ENCODE measurements at places on chromosomes 12 and 14. TPM values are rescaled to one million over a fixed set of nuclear protein-coding genes. Genes with fewer than 3 reads are reported as not detected.

DNA sequence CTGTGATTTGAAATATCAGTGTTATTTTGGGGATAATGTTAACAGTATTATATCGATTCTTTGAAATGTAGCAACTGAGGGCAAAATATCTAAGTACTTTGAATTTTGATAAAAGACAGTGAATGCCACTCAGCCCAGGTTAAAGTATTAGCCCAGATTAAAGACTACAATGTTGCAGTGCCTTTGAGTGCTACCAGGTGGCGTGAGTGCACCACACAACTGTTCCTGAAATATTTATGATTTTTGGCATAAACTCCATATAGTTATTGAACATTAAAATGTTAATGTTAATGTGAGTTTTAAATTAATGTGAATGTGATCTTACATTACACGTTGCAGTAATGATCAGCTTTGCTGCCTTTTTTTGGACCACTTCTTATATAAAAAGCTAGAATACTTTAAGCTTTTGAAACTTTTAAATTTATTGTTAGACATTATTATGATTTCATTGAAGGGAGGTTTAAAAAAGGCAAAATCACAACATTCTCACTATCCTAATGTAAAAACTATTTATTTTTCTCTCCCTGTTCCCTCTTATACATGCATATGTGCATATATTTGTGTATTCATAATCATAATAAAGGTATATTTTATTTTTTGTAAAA lies 22.5 kb downstream of the MRPS35 start:
- DNase-seq = no peak

DNA sequence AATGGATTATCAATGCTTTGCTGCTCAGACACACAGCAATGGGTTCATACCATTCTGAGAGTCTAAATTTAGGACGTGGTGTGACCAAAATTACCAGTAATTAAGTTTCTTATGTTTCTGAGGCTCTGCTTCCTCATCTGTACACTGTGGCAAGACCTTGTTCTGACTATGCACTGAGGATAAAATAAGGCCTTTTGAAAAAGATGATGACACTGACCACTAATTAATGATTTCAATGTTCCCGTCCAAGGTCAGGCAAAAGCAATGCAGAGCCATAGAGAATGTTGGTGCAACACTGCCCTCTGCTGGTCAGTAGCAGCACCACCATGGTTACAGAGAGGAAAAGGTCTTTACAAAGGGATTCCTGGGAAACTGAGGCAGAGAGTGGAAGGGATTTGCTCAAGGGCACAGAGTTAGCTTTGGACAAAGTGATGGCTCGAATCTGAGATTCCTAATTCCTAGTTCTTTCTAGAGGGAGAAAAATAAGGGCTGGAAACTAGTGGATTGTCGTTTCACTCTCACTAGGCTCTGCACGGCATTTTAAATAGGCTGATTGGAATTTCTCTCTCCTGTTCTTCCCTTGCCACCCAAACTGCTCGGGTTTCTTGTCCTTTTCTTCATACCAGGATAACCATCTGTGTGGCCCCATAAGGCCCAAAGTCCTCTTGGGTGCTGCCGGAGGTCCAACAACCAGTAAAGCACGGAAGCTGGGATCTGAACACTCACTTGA lies 22.3 kb upstream of the P2RX7 start:
- DNase-seq = peak; percentile 45

GRCh38 chr14:80587096-80587724 lies 354.3 kb downstream of the CEP128 start:
- DNase-seq = no peak

The RNU6-7 gene
- total RNA-seq = not detected

The GNG2 gene
- 51.7 TPM for total RNA-seq

- no peak for DNase-seq
These were observed 26.0 kb downstream of the SMUG1 start for GRCh38 chr12:54162741-54163140.

- no peak for DNase-seq
These were observed 1.0 kb upstream of the CLIP1 start for GRCh38 chr12:122423258-122424165.

DNA sequence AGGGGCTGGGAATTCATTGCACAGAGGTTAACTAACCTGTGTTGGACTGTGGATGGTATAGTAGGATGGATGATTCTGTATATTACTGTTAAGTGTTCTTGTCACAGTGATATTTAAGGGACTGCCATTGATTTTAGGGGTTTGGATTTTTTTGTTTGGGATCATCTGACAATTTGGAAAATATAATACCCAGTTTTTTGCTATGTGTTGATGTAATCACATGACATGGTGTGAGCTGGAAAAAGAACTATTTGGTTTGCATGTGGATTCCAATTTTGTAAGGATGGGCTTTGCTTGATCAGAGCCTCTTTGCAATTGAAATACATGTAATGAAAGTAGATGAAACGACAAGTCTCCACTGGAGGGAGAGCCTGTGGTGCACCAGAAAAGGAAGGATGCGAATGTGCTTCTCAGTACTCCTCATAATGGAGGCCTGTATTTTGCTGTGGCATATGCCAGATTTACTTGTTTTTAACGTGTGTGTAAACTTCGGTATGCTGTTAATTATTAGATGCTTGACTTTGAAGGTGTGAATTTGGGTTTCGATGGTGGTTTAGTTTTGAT lies 2.7 kb downstream of the DYRK2 start:
- no peak for DNase-seq

DNA sequence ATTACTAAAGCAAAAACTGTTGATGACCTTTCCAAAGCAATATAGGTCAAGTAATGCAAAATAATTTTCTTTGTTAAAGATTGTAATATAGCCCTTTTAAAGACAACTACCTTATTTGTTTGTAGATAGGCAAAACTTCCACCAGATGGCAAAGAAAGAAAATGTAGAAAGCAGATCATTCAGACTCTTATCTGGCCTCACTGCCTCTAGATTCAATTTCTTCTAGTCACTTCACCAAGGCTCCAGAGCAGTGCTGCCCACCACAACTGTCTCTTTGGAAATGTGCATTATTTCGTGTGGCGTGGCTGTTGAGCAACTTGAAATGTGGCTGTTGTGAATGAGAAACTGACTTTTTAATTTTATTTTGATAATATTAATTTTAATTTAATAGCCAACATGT lies 127.1 kb downstream of the ITPR2 start:
- DNase-seq = no peak

The SIX6 gene
- total RNA-seq = not detected

GRCh38 chr12:93808169-93808899 lies 131.2 kb downstream of the CRADD start:
- DNase-seq = no peak

GRCh38 chr12:20477672-20478071 lies 109.3 kb downstream of the PDE3A start:
- DNase-seq = no peak

- DNase-seq = no peak
These were observed 154.0 kb upstream of the SSTR1 start for GRCh38 chr14:38053666-38054065.

DNA sequence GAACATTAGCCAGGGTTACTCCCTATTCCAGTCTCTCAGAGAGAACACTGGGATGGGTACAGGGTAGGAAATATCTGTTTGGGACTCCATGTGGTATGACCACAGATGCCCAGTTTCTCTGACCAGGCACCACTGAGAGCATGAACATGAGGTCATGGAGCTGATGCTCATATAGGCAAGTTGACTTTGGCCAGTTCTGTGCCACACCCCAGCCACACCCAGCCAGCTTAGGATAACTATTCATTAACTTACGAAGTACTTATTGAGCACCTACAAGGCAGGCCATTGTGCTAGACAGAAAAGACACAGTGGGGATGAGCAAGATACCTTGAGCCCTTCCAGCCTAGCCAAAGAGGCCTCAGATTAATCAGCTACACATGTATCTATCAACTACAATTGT lies 262.5 kb downstream of the DPF3 start:
- no peak for DNase-seq

The SLC41A2 gene
- 67.4 TPM for total RNA-seq

The FAM222A gene
- not detected for total RNA-seq

DNA sequence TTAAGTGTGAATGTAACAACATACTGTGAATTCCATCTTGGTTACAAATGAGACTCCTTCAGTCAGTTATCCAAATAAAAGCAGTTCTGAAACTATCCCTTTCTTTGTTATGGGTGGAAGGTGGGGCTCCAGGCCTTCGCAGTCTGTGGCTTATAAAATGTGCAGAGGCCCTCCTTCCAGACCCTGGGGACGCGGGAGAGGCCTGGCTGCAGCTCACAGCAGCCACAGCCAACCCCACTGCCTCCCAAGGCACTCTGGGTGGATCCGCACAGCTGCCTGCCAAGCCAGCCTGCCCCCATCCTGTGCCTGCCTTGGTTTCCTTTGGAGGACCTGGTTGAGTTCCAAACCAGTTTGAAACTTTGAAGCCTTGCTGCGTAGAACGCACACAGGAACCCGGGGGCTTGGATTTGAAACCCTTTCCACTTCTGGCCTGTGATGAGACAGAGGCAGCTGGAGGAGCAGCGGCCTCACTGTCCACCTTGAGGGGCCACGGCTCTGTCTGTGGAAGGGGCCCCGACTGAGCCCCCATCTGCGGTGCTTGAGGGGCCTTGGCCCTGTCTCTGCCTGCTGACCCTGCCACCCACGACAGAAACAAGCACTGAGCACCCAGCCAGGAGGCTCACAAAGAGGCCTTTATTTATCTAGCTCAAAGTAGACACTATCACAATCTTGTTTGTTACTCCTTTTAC lies 30.4 kb downstream of the CCNK start:
- no peak for DNase-seq

GRCh38 chr14:22977434-22977683 lies 5.0 kb downstream of the AJUBA start:
- no peak for DNase-seq

GRCh38 chr12:24479131-24479530 lies 469.8 kb downstream of the BCAT1 start:
- no peak for DNase-seq

DNA sequence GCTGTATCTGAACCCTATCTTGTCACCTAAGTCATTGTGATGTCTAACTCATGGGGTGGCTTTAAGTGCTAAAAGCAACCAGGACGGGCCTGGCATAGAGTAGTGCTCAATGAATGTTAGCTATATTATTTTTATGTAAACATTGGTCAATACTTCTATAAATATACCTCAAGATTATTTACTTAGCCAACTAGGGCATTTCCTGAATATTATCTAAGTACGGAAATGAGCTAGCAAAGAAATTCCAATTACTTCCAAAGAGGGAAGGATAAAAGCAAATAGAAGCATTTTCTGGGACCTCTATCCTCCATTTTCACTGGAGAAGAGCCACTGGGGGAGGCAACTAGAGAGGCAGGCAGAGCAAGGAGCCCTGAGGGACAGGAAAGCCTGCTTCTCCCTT lies 20.6 kb downstream of the CCDC92 start:
- no peak for DNase-seq

GRCh38 chr12:48696626-48697025 lies 14.6 kb upstream of the KANSL2 start:
- no peak for DNase-seq

DNA sequence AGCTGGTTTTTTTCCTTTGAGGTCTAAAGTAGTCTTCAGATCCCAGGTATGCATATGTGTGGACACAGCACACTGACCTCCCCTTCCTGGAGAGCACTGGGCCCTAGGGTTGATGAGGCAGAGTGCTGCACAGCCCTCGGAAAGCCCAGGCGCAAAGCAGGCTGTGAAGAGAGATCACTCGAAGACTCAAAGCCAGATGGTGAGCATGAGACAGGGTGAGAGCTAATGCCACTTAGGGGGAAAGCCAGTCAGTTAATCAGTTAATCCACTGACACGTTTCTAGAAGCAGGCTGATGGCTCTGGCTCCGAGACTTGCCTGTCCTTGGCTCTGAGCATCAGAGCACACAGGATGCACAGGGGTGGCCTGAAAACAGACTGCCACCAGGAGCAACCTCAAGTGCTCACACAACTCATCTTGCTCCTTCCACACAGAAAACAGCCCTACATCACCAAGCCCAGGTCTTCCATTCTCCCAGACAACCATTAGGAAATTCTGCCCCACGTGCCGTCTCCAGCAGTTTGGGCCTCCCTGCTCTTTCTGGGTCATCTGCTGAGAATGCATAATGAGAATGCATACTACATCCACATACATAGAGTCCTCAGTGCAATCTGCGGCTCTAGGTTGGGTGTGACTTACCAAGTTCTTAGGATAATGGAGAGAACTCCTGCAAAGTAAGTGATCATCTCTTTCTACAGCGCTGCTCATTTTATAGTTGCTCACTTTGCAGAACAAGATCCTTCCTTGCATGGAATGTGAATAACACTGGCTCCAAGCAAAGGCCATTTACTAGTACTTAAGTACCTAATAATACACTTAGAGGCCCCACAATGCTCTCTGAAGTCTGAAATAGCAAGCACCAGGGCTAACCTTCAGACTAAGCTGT lies 12.0 kb downstream of the AQP6 start:
- DNase-seq = no peak

DNA sequence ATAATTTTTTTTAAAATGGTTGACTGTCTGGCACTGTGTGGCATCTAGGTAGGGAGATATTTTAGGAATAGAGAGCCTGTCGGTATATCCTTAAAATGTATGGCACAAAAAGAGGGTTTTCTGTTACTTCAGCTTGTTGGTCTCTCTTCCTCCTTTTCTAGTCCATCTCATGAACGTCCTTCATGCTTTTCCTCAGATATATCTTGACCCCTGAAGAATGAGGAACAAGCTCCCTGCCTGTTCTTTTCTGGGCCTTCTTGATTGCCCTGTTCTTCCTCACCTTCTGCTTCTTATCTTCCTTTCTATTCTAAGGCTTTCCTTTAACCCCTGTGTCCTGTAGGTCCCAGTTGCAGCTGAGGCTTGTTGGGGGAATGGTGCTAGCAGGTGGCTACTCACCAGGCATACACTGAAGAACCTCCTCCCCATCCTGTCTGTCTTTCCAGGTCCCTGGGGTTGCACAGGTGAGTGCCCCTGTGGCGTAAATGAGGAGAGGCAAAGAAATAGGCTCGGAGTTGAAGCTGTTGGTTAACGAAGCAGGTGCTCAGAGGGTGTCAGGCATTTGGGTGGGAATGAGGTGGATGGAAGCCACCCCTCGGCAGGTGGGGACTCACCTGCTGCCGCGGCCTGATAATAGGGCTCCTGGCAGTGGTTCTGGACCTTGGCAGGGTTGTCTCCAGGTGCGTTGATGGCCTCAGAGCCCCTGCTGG lies 7.2 kb upstream of the C1R start:
- DNase-seq = no peak

The TAS2R46 gene
- 3.0 TPM for total RNA-seq

DNA sequence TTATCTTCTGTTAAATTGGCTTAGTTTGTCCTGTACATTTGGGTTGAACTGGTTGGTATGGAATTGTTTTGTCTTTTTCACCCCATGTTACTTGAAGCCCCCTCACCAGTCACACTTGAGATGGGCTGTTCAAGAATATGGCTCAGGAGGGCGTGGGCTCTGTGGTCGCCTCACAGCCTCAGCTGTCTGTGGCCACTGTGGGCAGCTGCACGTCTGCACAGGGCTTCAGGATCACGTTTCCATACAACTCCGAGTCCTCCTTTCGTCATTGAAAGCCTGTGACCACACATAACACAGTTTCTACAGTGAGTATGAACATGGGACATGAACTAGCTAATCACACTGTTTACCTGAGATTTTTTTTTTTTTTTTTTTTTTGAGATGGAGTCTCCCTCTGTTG lies 81.3 kb downstream of the MOK start:
- DNase-seq = no peak

Data from omental fat pad (tissue), 4 donors.